ENCODE measurements at places on chromosomes 2 and 18. TPM values are rescaled to one million over a fixed set of nuclear protein-coding genes. Genes with fewer than 3 reads are reported as not detected.

DNA sequence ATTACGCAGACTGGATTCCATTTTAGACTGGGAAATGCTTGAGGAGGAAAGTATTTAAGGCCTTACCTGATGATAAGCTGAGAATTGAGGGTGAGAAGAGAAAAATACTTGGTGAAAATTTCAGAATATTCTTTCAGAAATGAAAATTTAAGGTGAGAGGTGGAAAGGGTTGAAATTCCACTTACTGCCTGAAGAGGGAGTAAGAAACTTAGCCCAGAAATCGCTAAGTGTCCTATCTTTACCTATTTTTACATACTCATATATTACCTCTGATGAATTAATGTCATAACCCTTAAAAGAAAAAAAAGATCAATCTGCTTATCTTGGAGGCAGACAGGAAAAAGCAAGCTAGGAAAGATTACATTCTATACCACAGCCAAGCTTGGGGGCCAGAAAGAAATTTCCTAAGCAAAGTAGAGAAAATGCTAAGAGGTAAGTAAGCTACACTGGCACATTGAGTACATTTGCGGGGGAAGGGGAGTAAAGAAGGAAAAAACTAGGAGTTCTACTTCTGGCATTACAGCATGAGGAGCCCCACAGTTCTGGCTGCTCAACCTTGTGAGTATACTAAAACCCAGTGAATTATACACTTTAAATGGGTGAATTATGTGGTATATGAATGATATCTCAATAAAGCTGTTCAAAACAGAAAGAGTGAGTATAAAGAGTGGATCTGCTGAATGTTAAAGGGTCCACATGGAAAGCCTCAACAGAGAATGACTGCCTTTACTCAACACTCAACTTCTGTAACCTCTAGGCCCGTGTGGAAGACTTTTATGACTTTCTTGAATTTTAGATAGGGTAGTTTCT is 33.8 kb downstream of the SMC6 start:
- H3K36me3 ChIP-seq, result peaks cover 15% of the 10 kb centered on the region
- no peaks in the 10 kb centered on the region for H3K27me3 ChIP-seq
- DNase-seq, result no peak
- no peak overlapping the region for H3K27ac ChIP-seq
- no peaks in the 10 kb centered on the region for H3K4me1 ChIP-seq
- no peak overlapping the region for H3K4me3 ChIP-seq

DNA sequence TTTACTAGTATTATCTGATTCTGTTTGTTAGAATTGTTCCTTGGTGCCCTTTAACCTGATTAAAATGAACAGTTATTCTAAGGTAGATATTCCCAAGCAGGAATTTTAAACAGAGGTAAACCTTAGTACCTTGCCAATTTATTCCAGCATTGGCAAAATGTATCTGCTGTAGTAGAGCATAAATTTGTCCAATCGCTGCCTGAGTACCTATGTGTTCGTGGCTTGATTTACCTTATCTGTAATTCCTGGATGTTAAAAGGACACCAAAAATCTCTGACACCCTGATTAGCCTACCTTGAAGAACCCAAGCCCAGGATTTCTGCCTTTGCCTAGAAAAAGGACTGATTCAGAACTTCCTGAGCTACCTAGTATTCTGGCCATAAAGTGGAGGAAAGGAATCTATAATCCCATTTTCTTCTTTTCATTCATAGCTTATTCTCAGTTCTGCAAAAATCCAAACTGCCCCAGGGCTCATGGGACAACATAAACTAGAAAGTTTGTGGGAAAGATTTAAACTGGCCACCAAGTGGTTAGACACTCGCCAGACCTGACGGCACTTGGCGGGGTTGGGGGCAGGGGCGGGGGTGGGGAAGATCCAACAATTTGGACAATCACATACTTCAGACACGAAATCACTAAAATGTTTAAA is 16.2 kb upstream of the ZCCHC2 start:
- no peak for DNase-seq
- H3K36me3 ChIP-seq, result no peaks in the 10 kb centered on the region
- H3K4me3 ChIP-seq, result peak overlapping the region; percentile 51
- H3K4me1 ChIP-seq, result no peaks in the 10 kb centered on the region
- no peaks in the 10 kb centered on the region for H3K27me3 ChIP-seq

The PCARE gene
- 0.87 TPM for total RNA-seq

DNA sequence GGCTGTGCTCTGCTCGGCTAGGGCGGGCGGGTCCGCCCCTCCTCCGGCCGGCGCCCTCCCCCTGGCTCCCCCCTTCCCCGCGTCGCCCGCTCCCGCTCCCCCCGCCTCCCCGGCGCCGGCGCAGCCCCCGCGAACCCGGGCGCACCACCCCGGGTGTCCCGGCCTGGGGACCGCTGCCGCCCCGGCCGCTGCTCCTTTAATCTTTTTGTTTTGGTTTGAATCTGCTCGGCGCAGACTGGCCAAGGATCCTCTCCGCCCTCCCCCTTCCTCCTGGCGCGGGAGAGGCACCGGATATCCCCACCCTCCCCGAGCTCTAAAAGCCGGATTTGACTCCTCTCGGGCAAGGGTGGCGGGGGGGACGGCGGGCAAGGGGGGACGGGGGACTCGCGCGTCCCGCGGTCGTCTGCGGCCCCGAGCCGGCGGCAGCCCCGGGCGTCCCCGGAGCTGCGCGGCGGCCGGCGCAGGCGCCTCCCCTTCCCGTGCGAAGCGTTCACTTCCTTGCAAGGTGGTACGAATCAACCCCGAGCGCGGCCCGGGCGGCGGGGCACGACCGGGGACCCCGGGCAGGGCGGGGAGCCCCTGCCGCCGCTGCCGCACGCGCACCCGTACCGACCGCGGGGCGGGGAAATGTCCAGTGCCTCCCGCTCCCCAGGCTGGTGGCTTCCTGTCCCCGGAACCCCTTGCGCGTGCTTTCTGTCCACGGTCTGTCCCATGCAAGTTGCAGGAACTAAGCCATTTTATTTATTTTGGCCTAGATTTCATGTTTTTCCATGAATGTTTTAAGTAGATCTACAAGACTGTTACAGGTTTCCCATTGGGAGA is at the start of gene PTGR3:
Gene PTGR3 (minus strand): TSS at position 11 of the 822 bp plus-strand sequence. CDS start 81 bp downstream, outside the sequence.
- no peaks in the 10 kb centered on the region for H3K27me3 ChIP-seq
- H3K4me1 ChIP-seq, result peaks cover 63% of the 10 kb centered on the region
- peak within 1 kb of the TSS; percentile 99 for H3K27ac ChIP-seq
- H3K4me3 ChIP-seq, result peak within 1 kb of the TSS; percentile 61
- no peaks in the 10 kb centered on the region for H3K36me3 ChIP-seq

DNA sequence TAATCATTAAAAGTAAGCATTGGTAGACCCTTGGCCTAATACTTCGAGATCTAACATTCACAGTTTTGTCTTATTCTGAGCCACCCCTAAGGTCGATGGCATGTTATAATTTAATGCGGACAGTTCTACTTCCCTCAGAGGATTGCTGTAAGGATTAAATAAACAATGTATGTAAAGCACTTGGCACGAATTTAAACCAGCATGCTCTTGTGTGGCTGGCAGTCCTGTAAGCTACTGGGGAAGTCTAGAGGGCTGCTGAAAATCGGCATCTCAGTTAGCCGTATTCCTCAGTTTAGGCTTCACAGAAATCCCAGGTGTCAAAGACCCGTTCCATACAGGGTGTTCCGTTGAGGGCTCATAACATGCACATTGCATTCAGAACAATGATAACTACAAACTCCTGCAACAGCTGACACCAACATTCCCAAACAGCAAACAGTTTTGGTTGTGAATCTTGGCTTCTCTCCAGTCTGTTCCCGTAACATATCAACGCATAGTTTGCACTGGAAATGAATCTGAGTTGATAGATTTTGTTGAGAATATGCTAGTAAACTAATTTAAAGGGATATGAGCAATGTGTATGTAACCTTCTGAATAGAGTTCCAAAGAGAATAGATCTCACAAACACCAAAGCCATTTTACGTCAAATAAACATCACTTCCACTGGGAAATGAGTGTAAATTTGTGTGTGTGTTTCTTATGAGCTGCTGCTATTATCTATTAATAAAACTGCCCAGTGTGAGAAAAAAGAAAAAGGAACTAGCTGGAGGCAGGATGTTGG is 52.2 kb upstream of the ACKR3 start:
- H3K27me3 ChIP-seq, result no peaks in the 10 kb centered on the region
- no peaks in the 10 kb centered on the region for H3K4me1 ChIP-seq
- H3K36me3 ChIP-seq, result no peaks in the 10 kb centered on the region
- H3K4me3 ChIP-seq, result no peak overlapping the region
- peak overlapping the region; percentile 50 for H3K27ac ChIP-seq
- no peak for DNase-seq

DNA sequence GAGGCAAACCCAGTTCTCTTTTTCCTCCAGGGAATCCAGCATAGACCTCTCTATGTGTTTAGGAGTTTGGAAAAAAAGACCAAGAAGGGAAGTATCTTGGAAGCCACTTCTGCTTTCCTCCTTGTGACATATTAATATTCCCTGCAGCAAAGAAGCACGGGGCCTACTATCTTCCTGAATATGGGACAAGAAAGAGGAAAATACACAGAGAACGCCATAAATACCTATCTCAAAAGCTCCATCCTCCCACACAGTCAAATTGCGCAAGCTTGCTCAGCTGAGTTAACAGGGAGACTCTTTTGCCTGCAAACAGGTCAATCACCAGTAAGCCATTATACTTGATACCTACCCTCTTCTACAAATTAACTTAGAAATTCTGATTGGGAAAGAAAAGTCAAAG is 16.7 kb upstream of the RAPH1 start:
- H3K36me3 ChIP-seq, result no peaks in the 10 kb centered on the region
- H3K4me1 ChIP-seq, result no peaks in the 10 kb centered on the region
- H3K4me3 ChIP-seq, result no peak overlapping the region
- no peak overlapping the region for H3K27ac ChIP-seq
- DNase-seq, result peak; percentile 28
- no peaks in the 10 kb centered on the region for H3K27me3 ChIP-seq

- H3K36me3 ChIP-seq, result no peaks in the 10 kb centered on the region
- no peaks in the 10 kb centered on the region for H3K4me1 ChIP-seq
- no peak overlapping the region for H3K4me3 ChIP-seq
- H3K27ac ChIP-seq, result no peak overlapping the region
These were observed 16.3 kb upstream of the ITGA4 start for GRCh38 chr2:181440919-181441318.

- no peak overlapping the region for H3K4me3 ChIP-seq
- no peaks in the 10 kb centered on the region for H3K27me3 ChIP-seq
- no peak overlapping the region for H3K27ac ChIP-seq
- DNase-seq, result no peak
- H3K36me3 ChIP-seq, result no peaks in the 10 kb centered on the region
These were observed 9.8 kb upstream of the PAPOLG start for GRCh38 chr2:60746318-60746717.

GRCh38 chr2:102886216-102886893 is 124.5 kb downstream of the TMEM182 start:
- H3K4me3 ChIP-seq, result no peak overlapping the region
- H3K27ac ChIP-seq, result no peak overlapping the region
- peaks cover under 1% of the 10 kb centered on the region for H3K4me1 ChIP-seq
- no peak for DNase-seq

- peaks cover 25% of the 10 kb centered on the region for H3K4me1 ChIP-seq
- peak; percentile 48 for DNase-seq
- no peak overlapping the region for H3K4me3 ChIP-seq
- no peaks in the 10 kb centered on the region for H3K27me3 ChIP-seq
- no peaks in the 10 kb centered on the region for H3K36me3 ChIP-seq
These were observed 159.1 kb downstream of the PPP1R1C start for GRCh38 chr2:182144776-182145165.

DNA sequence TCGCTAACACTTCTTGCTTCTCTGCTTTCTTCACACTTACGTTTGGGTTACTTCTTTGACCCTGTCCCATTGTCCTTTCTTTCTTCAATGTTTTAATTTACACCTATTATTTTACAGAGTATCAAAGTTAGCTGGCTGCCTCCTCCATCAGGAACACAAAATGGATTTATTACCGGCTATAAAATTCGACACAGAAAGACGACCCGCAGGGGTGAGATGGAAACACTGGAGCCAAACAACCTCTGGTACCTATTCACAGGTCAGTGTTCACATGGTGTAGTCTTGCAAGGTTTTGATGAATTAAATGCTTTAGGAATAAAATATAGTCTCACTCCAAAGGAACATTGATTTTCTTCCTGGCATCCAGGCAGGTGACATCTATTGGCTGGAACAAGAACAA is 919.0 kb downstream of the MBD2 start:
- no peak overlapping the region for H3K27ac ChIP-seq
- no peak for DNase-seq
- H3K27me3 ChIP-seq, result no peaks in the 10 kb centered on the region
- no peak overlapping the region for H3K4me3 ChIP-seq
- H3K4me1 ChIP-seq, result no peaks in the 10 kb centered on the region

The ATP6V1B1 gene
- 0.16 TPM for total RNA-seq

DNA sequence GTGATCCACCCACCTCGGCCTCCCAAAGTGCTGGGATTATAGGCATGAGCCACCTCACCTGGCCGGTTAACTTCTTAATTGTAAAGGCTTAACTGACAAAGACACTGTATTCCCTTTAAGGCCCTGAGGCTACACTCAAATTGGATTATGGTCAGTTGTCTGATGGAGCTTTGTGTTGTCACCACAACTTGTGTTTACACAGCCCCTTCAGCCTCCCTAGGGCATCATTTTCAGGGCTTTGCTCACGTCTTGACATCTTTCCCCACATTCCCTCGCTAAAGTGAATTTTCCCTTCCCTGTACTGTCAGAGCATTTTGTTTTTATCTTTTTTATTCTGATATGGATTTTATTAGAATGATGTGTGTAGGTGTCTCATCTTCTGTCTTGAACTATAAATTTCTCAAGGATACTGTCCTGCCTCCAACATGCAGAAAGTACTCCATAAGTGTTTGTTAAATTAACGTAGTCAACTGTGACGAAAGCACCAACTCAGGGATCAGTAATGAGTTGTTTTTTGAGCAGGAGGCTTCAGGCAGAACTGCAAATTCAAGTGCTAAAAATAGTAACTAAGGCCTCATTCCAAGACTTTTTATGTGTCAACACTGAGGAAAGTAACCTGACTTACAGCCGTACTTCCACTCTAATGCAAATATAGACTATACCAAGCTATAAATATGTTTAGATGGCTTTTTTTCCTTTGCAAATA is 77.1 kb upstream of the NARS1 start:
- no peak overlapping the region for H3K4me3 ChIP-seq
- H3K36me3 ChIP-seq, result peaks cover 94% of the 10 kb centered on the region
- no peak for DNase-seq
- no peaks in the 10 kb centered on the region for H3K27me3 ChIP-seq
- H3K27ac ChIP-seq, result peak overlapping the region; percentile 19
- peaks cover 22% of the 10 kb centered on the region for H3K4me1 ChIP-seq

The SGPP2 gene
- 21.4 TPM for total RNA-seq

- H3K27me3 ChIP-seq, result no peaks in the 10 kb centered on the region
- no peaks in the 10 kb centered on the region for H3K36me3 ChIP-seq
- DNase-seq, result no peak
- H3K27ac ChIP-seq, result no peak overlapping the region
- no peaks in the 10 kb centered on the region for H3K4me1 ChIP-seq
- no peak overlapping the region for H3K4me3 ChIP-seq
These were observed 67.3 kb downstream of the GLI2 start for GRCh38 chr2:120802867-120803484.

DNA sequence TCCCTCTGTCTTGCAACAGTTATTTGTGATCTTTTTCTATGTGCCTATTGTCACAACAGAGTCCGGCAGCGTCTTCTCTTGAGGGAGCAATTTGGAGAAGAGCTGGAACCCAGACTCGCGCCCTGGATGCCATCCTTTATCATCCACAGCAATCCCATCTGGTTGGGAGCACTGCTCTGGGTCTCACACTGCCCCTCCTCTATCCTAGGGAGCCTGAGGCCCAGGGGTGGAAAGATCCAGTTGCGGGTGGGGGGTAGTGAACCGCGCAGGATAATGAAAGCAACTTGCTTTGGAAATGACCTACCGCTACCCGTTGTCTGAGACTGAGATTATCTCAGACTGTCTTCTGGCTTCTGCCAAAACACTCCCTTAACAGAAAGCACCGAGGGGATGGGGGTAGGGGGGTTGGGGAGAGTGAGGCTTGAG is 713 bp downstream of the WBP1 start:
- H3K4me1 ChIP-seq, result peaks cover 33% of the 10 kb centered on the region
- no peaks in the 10 kb centered on the region for H3K27me3 ChIP-seq
- no peaks in the 10 kb centered on the region for H3K36me3 ChIP-seq
- peak overlapping the region; percentile 52 for H3K4me3 ChIP-seq

All from heart left ventricle (tissue), 16 donors.